Activated CD4-positive, CD25-positive, alpha-beta regulatory T cell treated with anti-CD3 and anti-CD28 coated beads, Interleukin-2, amount 50 U/mL, for 24 hours (primary cell): ENCODE measurements at places on chromosomes 5 and 9.

DNA sequence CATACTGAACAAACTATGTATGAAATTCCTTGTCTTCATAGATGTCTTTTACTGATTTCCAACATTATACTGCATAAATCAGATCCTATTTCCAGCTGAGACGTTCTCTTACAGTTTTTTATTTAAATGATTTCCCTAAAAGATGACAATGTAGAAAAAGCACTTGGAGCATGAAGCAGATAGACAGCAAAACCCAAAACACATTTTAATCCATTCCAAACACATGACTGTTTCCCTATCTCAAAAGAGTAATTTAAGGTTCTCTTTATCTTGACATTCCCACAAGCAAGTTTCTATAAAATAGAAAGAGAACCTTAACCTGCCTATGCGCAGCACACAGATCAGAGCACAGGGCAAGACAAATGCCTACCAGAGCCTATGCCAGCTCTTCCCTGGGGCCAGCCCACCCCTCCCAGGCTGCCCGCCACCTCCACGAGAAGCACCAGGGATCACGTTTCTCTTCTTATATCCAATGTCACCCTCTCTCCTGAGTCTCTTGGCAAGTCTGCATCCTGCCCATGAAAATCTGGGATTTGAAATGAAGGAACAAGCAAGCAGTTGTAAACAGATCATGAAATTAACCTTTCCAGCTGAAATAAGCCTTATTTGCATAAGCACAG is 52.4 kb downstream of the RETREG1 start:
- ATAC-seq, result no peak

DNA sequence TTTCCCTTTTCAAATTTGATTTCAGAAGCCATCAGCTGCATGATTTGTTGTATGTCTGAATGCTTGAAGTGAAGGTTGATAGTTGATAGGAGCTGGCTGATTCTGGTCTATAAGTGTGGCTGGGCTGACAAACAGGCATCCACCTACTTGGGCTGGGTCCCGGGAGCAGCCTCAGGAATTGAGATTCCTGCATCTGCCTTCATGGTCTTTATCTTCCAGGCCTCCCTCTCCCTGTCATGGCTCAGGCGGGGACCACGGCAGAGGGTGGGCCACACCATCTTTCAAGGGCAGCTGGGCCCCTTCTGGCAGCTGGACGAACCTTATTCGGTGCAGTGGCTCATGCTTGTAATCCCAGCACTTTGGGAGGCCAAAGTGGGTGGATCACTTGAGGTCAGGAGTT is 55.9 kb downstream of the ROPN1L start:
- ATAC-seq, result no peak

DNA sequence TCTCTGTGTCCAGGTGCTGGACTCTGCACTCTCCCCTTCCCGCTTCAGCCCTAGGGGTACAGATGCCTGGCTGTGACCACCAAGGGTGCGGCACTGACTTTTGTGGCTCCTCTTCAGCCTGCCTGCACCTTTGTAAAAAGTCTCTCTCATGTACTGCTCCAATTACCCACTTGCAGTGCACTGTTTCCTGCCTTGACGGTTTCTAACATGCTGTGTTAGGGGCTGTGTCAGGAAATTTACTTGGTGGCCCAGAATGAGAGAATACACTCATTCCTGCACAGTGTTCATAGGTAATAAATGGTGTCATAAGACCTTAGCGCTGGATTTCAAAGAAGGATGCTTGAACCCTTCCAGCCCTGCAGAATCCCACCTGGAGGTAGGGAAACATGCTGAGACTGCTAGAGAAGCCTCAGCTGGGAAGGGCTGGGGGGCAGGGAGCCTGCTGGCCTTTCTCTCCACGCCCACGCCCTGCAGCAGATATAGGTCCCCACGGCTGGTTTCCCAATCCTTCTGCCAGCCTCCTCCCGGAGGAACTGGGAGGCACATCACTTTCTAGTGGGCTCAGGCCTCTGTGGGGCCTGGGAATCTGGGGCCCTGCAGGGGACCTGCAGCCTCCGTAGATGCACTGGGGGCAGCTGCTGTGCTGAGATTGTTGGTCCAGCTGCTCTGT is 17.6 kb upstream of the HRH2 start:
- peak; percentile 5 for ATAC-seq

- ATAC-seq, result no peak
Observed at GRCh38 chr5:20113931-20114330, 125.9 kb upstream of the CDH18 start.
